NCI-H1105 treated with DMSO at 0.1 percent for 48 hours (cell line): ENCODE measurements at places on chromosomes 2 and 18.

DNA sequence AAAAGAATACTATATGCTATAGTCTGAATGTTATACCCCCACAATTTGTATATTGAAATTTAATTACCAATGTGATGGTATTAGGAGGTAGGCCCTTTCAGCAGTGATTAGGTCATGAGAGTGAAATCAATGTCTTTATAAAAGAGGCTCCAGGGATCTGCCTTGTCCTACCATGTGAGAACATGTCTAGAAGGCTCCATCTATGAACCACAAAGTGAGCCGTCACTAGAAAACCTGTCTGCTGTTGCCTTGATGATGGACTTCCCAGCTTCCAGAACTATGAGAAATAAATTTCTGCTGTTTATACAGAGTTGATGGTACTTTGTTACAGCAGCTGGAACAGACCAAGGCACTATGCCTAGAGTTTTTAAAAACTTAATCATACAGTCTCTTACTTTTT is 46.3 kb upstream of the FAM124B start:
- no peak for DNase-seq

DNA sequence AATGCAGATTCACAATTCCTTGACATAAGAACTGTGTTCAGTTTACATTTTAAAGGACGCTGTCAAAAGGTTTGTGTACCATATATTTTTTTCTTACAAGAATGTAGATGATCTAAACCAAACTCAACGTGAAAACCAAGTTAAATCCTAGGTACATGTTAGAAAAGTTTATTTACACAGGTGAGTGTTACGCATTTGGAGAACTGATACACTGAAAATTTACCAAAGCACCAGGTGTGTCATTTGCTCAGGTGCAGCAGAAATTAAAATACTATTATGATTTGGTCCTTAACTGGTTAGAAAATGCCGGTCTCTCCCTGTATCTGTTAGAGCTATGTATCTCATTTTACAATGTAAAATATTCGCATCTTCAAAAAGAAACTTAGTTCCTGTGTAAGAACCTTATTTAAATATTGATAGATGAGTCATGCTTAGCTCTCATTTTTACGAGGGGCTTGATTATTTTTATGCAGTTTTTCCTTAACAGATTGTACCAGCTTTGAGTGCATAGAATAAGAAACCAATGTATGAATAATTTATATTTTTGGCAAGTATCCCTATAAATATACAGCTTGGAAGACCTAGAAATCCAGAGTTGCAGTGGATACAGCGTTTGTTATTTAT is 25.1 kb downstream of the MFF start:
- DNase-seq = no peak

GRCh38 chr2:216142540-216142939 is 33.4 kb downstream of the XRCC5 start:
- no peak for DNase-seq

GRCh38 chr2:48461721-48462120 is 68.2 kb upstream of the STON1 start:
- DNase-seq = no peak

DNA sequence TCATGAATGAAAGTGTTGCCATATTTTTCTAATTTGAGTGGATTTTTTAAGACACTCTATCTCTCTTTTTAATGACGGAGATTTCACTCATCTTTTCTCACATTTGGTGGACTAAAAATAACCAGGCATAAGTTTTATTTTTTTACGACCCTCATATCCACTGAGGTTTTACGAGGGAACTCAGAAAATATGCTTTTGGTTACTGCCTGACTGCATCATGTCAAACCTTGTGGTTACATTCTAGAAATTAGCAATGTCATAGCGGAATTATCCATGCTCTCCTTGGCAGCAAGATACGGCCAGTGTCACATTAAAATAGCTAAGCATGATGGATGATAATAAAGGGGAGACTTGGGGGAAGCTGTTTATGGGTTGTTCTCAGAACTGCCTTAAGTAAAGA is 428.6 kb upstream of the FSHR start:
- DNase-seq = no peak

DNA sequence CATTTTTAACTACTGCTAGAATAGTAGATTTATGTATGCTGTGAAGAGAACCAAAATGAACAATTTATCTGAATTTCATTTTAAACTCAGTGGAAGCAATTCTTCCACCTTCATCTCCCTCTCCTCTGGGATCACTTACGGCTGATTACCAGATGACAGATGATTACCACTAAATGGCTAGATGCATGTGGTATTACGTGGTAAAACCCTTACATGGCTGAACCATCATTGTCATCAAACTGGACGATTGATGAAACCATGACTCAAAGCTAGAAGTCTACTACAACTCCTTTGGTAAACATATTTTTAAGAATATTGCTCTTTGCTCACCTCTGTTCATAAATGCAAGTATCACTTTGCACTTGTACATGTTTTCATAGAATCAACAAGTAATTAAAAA is 48.5 kb upstream of the DOCK10 start:
- no peak for DNase-seq

DNA sequence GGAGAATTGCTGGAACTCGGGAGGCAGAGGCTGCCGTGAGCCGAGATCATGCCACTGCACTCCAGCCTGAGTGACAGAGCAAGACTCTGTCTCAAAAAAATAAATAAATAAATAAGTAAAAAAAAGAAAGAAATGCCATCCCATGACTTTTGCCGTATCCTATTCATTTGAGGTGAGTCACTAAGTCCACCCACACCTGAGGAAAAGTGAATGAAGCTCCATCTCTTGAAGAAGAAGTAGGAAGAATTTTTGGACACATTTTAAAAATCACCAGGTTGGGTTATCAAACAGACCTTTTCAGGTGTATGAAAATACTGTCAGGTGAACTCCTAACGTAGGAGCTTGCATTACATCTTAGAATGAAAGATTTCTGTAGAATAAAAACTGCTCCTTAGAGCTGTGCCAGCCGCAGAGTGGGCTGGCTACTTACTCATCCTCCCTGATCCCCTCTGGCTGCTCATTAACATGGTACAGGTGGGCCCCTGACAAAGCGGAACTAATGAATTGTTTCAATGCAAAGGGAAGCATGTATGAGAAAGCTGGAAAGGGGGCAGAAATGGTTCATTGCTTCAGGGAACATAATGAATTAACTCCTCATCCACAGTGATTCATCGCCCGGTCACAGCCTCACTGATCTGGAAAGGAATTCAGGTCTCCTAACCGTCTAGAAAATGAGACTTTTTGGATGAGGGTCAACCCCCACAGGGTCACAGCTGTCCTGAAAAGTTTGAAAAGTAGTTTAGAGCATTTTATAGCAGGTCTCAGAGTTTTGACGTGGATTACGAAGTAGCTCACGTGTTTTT is 191.4 kb downstream of the SPP2 start:
- no peak for DNase-seq

- DNase-seq = no peak
Observed at GRCh38 chr18:79450289-79451080, 54.8 kb downstream of the NFATC1 start.

DNA sequence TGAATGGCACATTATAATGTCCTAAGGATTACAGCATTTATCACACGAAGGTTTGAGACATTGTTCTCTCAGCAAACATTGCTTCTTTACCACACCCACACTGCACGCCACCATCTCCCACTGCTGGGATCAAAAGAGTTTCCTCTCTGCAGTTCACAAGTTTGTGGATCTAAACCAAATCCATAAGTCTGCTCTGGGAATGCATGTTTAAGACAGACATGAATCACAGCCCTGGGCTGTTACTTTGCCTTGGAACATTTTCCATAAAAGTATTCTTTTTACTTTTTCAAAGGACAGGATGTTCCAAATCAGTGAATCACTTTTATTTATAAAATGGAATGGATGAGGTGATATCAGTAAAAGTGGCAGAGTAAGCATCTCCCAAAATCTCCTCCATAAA is 36.1 kb downstream of the STPG4 start:
- no peak for DNase-seq

- no peak for DNase-seq
Observed at GRCh38 chr2:144261966-144262365, 258.0 kb downstream of the ZEB2 start.

- DNase-seq = no peak
Observed at GRCh38 chr18:49862656-49863385, 49.5 kb upstream of the ACAA2 start.

DNA sequence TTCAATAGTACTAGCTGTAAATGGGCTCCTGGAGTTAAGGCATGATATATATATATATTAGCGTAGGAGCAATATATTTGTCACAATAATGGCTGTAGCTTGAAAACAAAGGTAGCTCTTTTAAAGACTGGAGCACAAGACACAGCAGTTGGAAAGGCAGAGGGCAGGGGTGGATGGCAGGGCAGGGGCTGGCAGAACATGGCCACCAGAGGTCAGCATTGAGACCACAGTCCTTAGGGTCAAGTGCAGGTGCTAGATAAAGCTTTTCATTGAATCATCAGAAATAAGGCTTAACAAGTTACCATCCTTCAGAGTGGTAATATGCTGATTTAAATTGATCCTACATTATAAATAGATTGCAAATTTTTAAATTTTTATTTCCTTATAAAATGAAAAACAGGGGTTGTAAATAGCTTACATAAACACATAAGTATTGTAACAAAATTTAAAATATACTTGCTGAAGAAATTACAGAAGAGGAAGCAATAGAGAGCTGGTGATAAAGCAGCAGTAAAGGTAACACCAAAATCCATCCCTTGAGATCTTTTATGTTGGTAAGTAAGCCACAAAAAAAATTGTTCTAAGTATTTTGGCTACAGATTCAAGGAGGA is 161.2 kb upstream of the PIEZO2 start:
- DNase-seq = peak; percentile 35

GRCh38 chr2:109242654-109243331 is 113.8 kb downstream of the SH3RF3 start:
- no peak for DNase-seq

DNA sequence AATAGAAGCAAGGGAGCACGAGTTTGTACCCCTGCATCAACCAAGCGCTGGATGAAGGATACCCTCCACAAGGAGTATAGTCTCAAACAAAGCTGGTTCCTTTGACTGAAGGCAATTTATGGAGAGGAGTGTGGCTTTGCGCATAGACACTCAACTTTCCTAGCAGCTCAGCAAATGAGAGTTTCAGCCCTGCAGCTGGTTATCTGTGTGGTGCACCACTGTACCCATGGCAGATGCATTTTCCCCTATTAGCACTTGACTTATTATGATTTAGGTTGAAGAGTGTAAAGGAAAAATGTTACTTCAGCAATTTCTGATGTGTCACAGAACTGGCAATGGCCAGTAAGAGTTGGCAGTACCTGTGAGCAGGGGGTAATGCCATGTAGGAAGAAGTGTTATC is 440.1 kb upstream of the LINC00305 start:
- no peak for DNase-seq

GRCh38 chr2:239055756-239056493 is 208.0 kb downstream of the TWIST2 start:
- DNase-seq = no peak

- DNase-seq = no peak
Observed at GRCh38 chr2:191933307-191934105, 86.6 kb upstream of the CAVIN2 start.

GRCh38 chr2:80028584-80028983 is 276.0 kb downstream of the LRRTM1 start:
- no peak for DNase-seq

GRCh38 chr18:46002934-46003333 is 35.8 kb upstream of the EPG5 start:
- DNase-seq = no peak

GRCh38 chr2:74772046-74772445 is 61.9 kb upstream of the HK2 start:
- DNase-seq = no peak

- peak; percentile 54 for DNase-seq
Observed at GRCh38 chr2:104033399-104033798, 820.5 kb upstream of the POU3F3 start.

DNA sequence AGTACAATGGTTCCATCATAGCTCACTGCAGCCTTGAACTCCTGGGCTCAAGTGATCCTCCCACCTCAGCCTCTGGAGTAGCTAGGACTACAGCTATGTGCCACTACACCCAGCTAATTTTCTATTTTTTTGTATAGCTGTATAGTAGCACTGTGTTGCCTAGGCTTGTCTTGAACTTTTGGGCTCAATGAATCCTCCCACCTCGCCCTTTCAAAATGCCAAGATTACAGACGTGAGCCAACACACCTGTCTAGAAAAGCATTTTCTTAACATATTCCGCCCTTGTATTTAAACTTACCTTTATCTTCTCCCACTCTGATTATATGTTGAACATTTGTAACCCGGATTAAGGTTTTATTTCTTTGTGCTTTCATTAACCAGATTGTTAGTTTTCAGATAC is 750.7 kb upstream of the GCFC2 start:
- no peak for DNase-seq

DNA sequence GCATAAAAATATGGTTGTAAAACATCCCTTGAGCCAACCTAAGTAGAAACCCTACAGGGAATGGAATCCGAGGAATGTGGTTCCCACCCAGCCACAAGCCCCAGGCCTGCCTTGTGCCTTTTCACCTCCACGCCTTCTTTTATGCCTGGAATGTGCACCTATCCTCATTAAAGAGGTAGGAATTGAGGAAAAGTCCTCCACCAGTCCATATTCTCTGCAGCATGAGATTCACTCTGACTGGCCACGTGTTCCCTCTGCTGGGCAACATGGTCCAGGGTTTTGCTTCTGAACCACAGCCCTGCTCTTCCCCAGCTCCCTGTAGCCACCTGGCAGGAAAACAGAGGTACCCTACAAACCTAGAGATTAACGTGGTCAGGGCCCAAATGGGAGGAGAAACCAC is 787.9 kb upstream of the RAB6C start:
- DNase-seq = no peak

DNA sequence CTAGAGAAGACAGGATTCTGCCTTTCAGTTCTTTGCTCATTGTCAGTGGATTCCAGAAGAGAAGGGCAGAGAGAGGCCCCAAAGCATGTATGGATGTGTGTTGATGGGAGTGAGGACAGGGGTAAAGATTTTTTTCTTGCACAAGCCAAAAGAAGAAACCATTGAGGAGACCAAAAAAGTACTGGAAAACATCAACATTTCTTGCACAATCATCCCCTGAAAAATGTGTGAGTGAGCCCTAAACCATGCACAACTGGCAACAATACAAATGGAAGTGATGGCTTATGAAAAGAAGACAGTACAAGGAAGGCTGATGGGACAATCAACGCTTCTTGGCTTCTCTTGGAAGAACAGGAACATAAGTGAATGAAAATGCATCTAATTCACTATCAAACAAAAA is 5.6 kb upstream of the SMAD7 start:
- DNase-seq = no peak

- DNase-seq = no peak
Observed at GRCh38 chr2:121475811-121476571, 54.7 kb upstream of the RNU4ATAC start.

DNA sequence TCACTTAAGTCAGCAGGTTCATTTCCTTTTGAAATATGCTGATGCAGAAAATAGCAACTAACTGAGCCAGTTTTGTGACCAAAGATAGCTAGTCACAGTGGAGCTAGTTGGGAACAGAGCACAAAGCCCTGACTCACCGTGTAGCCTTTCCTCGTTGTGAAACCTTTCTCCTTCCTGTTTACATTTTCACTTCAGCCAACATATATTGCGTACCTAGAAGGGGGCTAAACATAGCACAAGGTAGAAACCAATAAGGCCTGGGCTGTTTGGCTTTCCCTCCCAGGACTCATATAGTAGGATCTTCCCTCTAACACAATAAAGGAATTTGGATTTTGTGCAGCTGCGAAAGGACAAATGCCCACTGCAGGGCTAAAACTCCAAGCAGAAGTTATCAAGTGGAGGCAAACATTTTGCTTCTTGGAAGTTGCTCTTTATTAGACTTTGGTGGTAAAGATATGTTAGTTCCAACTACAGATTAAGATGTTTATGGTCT is 24.5 kb upstream of the LPIN2 start:
- no peak for DNase-seq
